AG04449 (cell line): ENCODE measurements at places on chromosomes 7 and 10.

DNA sequence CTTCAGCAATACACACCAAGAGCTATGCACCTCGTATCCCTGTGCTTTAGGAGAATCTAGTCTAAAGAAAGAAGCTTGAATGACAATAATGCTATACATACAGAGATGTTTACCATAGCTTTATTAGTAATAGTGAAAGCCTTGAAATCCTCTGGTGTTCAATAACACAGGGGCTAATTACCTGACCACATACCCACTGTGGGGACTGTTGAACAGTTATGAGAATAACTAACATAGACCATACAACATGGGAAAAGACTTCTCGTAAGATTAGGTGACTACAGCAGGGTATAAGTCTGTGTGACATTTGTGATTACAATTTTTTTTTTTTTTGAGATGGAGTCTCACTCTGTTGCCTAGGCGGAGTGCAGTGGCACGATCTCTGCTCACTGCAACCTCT is 111.0 kb downstream of the SORBS1 start:
- no peak for DNase-seq

DNA sequence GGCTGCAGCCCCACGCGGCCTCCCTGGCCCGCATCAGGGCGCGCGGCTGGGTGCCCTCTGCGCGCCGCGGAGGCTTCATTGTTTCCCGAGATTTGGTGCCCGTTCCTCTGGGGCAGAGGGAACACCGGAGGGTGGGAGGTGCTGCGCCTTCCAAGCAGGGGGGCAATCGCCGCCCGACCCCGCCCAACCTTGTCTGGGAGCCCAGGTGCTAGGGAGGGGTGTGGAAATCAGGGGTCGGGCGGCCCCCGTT is 1.0 kb upstream of the NRP1 start:
- DNase-seq, result no peak

DNA sequence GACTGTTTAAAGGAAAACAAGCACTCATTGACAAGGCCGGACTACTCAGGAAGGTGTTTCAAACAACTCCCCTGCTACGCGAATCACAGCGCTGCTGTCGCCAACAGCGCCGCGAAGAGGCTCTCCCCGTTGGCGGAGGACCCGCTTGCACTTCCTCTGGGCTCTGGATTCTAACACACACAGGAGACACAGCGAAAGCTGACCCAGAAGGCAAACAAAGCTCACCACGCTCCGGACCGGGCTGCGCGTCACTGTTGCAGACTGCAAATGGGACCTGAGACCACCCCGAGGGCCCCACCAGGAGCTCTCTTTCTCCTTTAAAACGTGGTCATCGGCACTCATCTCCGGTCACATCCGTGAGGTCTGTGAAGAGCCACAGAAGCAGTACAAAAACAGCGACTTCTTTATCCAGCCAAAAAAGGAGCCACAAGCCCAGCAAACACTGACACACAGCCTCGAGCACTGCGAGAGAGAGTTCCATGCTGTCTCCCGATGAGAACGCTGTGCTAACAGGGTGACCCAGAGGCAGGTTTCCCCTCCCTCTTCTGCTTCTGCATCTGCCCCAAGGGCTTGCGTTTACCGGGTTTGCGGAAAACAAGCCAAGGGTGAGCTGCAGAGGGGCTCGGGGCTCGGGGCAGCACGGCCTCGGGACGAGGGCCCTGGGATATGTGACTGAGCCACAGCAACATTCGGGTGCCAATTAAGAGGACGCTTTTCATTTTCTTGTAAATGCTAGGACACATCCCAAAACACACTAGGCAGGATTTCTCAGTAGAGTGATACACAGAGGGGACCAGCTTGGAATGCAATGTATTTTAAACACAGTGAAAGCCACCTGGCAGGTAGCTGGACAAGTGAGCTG is 41.3 kb downstream of the AMZ1 start:
- no peak for DNase-seq

DNA sequence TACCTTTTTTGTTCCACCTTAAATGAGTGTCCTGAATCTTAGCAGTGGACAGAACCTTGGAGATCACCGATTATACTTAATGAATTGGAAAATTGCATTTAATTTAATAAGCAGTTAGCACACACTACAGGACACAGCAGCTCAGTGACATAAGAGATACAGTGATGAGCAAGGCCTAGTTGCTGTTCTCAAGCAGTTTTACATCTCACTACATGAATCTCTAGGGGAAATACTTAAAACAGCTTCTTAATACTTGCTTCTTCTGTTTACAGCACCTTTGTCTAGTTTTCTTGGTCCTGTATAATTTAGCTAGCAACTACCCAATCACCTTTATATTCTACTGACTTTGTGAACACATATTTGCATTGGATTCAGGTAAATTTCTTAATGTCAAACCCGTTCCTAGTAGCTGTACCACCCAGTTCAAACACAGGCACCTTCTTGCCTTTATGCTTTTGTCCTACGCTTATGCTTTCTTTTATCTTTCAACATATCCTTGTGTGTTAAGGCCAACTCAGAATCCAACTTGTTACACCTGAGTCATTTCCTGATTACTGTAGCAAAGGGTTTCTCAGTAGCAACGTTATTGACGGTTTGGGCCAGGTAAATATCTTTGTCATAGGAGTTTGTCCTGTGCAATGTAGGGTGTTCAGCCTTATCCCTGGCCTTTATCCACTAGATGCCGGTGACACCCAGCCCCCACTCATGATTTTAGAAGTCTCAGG is 1.8 kb downstream of the STAM start:
- no peak for DNase-seq

- DNase-seq, result no peak
Measured at GRCh38 chr10:58473976-58474375, 38.7 kb upstream of the BICC1 start.

DNA sequence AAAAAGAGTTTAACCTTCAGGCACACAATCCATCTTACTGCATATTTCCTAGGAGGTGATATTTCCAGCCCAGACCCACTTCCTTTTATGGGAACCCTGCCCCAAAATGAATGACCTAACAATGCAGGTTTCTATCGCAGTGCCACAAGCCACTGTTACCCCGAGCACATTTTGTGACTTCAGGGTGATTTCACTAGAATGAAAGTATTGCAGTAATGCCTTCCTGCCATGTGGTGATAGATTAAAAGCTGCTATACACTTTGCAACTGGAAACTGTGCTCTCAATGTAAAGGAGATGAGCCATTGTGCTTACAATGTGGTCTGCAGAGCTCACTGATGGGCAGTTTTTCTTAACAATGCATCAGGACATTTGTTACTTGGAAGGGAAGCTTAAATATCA is 90.5 kb upstream of the RSU1 start:
- no peak for DNase-seq

DNA sequence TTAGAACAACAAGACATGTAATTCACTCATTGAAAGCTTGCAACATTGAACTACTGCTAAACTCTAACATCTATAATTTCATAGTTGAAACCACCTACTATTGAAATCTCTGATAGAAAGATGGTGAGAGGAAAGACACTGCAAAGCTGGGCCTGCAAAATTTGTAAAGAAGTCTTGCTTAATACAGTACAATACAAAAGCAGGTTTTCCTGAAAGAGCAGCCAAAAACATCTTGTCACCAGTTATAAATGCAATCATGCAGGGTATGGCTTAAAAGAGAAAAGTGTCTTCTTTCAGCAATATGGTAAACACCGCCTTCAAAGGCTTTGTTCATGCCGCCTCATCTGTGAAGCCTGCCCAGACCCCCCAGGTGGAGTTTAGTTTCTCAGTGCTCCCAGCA is 109.2 kb downstream of the ANK3 start:
- no peak for DNase-seq

DNA sequence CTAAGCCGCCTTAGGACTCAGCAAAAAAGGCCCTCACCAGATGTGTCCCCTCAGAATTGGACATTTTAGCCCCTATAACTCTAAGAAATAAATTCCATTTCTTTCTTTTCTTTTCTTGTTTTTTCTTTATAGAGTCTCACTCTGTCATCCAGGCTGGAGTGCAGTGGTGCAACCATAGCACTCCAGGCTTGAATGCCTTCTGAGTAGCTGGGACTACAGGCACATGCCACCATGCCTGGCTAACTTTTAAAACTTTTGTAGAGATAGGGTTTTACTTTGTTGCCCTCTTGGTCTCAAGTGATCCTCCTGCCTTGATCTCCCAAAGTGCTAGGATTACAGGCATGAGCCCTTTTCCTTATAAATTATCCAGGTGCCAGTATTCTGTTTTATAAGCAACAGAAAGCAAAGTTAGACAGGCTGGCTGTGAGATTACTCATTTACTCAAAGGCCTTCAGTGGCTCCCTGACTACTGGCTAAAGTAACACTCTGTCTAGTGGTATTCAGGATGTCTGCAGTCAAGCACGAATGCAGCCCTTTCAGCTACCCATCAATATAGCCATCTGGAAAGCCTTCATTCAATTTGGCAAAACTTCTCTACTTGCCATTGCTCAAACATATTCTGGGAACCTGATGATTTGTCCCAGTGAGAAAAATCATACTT is 128.6 kb downstream of the ICA1 start:
- DNase-seq, result no peak

GRCh38 chr7:52269669-52270068 is 765.8 kb upstream of the POM121L12 start:
- no peak for DNase-seq

GRCh38 chr10:34145715-34146114 is 669.4 kb downstream of the PARD3 start:
- DNase-seq, result no peak

GRCh38 chr7:1288996-1289551 is 56.4 kb downstream of the UNCX start:
- no peak for DNase-seq

DNA sequence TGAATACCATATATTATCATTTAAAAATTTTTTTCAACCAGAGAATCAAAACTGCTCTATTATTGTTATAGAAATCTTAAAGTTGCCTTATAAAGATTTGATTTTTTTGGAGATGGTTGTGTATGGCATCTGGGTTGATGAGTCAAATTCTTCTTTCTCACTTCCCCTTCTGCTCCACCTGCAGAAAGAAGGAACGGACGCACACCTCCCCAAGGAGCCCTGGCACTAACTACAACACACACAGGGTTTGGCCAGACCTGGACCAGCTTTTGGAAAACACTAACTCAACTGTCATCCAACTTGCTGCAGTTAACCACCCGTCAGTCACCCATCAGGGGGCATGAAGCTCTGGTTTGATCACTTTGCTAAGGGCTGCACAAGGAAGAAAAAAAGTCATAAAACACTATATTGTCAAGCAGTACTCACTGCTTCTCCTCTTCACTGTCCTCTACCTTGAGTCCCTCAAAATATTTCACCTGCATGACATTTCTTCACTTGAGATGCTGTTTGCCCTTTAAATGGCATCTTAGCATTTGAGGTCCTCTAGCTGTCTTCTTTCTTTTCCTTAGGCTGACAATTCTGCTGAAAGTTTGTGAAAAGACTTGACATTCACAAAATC is 266.7 kb upstream of the PHF14 start:
- DNase-seq, result no peak
